ENCODE measurements at places on chromosomes 6 and 20. TPM values are rescaled to one million over a fixed set of nuclear protein-coding genes. Genes with fewer than 3 reads are reported as not detected.

- peak; percentile 92 for DNase-seq
These were observed 87.8 kb downstream of the KIF16B start for GRCh38 chr20:16485401-16485800.

DNA sequence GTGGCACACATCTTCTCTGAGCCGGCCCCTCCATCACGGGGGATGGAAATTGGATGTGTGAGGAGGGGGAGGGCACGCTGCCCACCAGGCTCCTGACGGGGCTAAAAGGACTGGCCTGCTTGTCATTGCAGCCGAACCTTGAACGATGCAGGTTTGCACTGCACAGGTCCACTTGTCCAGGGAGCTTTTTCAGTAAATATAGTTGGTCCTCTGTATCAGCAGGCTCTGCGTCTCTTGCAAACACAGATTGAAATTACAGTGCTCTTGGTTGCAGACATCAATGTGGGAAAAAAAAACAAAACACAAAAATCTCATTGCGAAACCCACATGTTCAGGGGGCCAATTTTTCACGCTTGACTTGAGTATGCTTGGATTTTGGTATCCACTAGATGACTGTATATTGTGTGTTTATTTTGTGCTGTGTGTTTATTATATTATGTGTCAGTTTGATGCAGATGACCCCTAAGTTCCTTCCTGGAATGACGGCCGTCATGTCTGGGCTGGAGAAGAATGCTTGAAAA lies 29.2 kb downstream of the ERMARD start:
- DNase-seq = no peak

- no peak for DNase-seq
These were observed 45.2 kb downstream of the DPPA5 start for GRCh38 chr6:73308712-73309534.

GRCh38 chr6:126797981-126798380 lies 320.5 kb upstream of the RSPO3 start:
- DNase-seq = no peak

- no peak for DNase-seq
These were observed 233.3 kb downstream of the PREX1 start for GRCh38 chr20:48594533-48594932.

DNA sequence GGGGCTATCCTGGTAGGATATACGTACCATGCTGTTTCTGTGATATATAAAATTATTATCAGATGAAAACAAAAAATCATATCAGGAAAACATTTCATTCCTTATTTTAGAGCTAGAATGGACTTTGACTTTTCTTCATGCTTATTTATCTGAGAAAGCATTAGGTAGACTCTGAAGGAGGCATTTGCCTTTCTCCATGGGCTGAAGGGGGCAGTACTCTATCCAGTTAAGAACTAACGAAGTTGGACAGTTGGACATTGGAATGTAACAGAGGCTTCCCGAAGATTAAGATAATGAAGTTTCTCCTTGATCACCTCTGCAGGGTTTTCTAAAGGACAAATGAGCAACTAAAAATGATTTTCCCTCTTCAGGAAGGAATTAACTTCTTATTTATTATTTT lies 233.9 kb downstream of the SAMD5 start:
- DNase-seq = no peak

- no peak for DNase-seq
These were observed 20.8 kb upstream of the MAP7 start for GRCh38 chr6:136571065-136571464.

GRCh38 chr6:24851086-24851485 lies 52.4 kb upstream of the ARMH2 start:
- no peak for DNase-seq

DNA sequence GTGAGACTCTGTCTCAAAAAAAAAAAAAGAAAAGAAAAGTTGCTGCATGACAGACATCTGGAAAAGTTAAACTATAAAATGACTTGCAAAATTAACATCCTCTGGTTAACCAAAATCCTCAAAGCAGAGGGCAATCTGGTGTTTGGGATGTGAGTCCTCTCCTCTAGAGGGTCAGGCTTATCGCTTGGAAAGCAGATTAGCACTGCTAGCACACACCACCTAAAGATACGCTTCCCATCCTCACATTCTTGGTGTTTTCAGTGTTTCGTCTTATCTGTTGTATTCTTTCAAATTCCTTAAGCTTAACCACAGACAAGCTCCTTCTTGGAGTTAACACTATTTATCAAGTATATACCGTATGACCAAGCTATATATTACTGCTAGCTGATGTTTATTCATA lies 198.0 kb downstream of the SOX4 start:
- DNase-seq = no peak

- DNase-seq = no peak
These were observed 59.4 kb upstream of the PTGIS start for GRCh38 chr20:49627329-49627761.

DNA sequence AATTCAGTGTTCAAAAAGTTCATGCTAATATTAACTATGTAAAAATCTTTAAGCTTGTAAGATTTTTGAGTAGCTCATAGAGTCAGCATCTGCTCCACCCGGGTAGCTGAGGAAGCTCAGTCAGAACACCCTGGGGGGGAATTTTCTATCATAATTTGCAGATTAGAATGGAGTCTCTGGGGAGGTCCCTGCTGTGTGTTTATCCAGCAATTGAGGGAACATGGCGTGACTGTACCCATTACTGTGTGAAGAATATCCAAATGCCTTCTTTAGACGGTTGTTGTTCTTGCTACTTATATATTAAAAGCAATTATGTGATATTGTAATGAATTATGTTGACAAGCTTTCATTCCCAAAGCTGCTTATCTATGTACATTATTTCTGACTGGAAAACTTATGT lies 64.8 kb downstream of the AIG1 start:
- DNase-seq = no peak

GRCh38 chr6:117538615-117539014 lies 56.1 kb downstream of the DCBLD1 start:
- no peak for DNase-seq

GRCh38 chr6:94570581-94570980 lies 1006.8 kb upstream of the MANEA start:
- no peak for DNase-seq

DNA sequence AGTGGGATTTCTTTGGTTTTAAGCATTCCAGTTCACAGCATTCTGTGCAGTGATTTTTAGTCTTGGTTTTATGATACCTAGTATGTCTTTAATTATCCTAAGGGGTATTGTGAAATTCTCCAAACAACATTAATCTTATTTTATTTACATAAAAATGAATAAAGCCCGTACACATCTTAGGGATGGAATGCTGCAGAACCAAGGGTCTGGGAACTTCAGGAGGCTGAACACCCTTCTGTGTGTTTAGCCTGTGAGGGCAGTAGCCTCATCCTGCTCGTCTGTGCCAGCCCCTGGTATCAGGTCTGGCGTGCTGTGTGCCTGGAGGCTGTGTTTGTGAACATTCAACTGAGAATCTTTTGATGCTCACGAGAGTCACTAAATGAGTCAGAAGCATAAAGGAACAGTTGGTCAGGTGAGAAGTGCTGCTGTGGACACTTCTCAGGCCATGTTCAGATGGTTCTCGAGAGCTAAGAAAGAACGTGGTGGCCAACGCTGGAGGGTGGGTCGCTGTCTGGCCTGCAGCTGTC lies 25.2 kb upstream of the C20orf204 start:
- no peak for DNase-seq

DNA sequence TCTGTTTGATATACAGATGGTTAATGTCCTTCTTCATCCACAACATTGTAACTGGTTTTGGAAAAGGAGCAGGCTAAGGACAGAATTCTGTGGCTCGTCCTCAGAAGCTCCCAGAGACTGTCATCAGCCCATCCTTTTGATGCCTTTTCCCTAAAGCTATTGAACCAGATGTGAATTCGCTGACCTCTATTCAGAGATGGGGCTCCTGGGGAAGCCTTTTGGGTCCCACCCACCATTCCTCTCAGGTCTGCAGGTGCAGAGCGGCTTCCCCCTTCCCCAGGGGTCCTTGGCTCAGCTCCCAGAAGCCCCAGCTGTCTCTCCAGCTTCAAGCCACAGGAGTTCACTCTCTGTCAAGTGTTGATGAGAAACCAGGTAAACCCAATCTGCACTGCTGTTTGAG lies 191.7 kb downstream of the SMOC2 start:
- peak; percentile 77 for DNase-seq

DNA sequence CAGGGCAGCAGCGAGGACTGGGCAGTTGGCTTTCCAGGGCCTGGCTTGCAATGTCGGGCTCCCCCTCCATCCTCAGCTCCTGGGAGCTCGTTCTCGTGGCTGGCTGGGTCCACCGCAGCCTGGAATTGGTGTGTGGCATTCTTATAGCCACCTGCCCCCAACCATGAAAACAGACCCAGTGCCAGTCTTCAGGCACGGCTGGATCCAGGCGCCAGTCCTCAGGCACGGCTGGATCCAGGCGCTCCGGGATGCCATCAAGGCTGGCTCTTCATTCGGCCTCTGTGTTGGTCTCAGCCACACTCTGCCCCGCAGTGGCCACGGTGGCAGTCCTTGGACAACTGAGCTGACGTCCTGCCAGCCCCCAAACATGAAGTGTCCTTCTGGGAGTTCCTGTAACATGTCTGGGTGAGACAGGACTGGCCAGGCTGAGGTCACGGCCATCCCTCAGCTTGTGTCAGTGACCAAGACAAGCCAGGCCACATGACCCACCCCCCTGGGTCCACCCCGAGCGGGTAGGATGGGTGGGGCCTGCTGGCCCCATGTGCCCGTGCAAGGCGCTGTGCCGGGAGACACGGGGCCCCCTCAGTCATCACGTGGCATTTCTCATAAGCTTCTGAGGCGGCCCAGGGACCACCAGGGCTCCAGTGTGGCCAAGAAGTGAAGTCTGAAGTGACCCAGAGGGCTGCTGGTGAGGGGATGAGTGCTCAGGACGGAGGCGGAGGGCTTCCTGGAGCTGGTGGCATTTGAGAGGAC lies 99.0 kb downstream of the TAF4 start:
- no peak for DNase-seq

The C20orf141 gene
- not detected for total RNA-seq

The SPAG4 gene
- 1.2 TPM for total RNA-seq

The SSTR4 gene
- total RNA-seq = not detected

The C6orf58 gene
- total RNA-seq = 0.09 TPM

All from muscle of leg (tissue), 16 donors.